ENCODE measurements at places on chromosomes 5 and 9.

DNA sequence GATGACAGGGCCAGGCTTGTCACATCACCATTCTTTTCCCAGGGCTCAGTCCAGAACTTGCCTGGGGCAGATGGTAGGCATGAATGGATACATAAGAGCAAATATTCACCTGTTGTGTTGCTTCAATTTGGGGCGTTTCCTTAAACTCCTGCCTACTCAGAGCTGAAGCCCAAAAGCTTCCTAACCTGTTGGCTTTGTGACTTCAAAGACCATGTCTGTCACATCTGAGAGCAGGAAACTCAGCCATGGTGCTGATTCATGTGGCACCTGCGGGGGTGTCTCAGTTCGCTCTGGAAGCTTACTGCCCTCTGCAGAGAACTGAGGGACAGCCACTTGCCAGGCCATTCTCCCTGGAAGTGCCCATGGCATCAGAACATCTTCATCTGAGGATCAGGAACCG is 246.6 kb downstream of the HSPA4 start:
- DNase-seq, result no peak

- no peak for DNase-seq
These were observed 34.9 kb upstream of the RPS23 start for GRCh38 chr5:82313016-82313415.

DNA sequence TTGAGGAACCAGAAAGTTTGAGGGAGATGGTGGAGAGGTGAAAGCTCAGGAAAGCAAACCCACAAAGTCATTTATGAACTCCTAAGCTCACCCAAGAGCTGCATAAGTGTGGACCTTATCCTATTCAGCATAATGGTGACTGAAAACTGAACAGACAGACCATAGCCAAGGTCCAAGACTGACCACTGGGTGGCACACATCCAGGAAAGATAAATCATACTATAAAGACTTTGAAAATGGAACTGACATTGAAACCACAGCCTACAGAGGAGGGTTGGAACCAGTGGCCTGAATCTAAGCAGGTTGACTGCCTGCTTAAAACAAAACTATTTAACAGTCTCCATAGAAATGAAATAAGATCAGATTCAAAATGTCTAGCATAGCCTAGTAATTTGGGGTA is 121.0 kb upstream of the RGS7BP start:
- no peak for DNase-seq

- peak; percentile 51 for DNase-seq
These were observed 85.8 kb upstream of the ALDH1A1 start for GRCh38 chr9:73038613-73039012.

DNA sequence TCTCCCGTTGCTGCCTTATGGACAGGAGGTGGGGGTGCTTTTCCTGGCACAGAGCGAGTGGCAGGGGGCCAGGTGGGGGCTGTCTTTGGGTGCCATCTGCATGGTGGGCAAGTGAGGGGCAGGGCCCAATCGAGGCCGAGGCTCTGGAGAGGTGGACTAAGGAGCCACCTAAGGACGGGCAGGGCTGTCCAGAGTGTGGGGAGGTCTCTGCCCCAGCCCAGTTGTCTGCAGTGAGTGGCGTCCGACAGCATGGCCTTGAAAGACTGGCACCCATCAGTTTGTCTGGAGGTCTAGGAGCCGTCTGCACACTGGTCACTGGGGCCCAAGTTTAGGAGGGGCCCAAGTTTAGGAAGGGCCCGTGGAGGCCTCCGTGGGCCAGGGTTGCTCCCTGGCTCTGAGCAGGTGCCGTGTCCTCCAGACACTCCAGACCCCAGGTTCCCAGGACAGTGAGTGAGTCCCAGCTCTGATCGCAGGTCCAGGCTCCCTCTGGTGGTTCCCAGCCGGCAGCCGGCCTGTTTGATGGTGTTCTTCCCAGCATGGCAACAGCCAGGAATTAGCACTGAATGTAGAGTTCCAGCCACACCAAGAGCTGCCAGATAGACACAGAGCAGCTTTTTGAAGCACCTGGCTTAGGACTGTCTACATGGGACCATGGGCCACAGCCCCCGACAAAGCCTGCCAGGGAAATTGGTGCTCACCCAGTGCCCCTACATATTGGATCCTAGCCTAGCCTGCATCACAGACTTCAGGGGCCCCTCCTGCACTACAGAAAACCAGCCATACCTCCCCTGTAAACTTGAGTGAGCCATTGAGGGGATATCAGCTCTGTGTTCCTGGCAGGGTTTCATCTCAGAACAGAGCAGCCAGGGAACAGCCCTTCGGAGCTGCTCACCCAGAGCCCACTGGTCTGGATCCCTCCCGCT is 120.9 kb downstream of the WNK2 start:
- peak; percentile 61 for DNase-seq

- no peak for DNase-seq
These were observed 133.2 kb upstream of the PRLR start for GRCh38 chr5:35363387-35363965.

DNA sequence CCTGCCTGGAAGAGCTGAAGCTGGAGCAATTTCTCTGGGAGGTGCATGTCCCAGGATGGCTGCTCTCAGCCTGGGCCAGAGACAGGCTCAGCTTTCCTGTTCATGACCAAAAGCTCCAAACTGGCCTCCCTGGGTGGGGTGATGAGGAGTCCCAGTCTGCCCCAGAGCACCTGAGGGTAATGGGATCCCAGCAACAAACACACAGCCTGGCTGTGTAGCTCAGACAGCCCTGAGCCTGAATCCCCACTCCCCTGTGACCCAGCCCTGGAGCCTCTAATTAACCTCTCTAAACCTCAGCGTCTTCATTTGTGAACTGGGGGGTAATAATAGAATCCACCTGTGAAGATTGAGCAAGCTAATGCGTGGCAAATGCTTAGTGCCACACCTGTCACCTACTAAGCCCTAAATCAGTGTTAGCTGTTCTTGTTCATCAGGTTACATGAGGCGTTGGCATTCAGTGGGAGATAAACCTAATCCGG is 67.5 kb downstream of the HSPA4 start:
- peak; percentile 78 for DNase-seq

GRCh38 chr5:124504081-124504916 is 242.1 kb downstream of the ZNF608 start:
- DNase-seq, result no peak

GRCh38 chr9:120331913-120332312 is 248.1 kb downstream of the CDK5RAP2 start:
- DNase-seq, result no peak

DNA sequence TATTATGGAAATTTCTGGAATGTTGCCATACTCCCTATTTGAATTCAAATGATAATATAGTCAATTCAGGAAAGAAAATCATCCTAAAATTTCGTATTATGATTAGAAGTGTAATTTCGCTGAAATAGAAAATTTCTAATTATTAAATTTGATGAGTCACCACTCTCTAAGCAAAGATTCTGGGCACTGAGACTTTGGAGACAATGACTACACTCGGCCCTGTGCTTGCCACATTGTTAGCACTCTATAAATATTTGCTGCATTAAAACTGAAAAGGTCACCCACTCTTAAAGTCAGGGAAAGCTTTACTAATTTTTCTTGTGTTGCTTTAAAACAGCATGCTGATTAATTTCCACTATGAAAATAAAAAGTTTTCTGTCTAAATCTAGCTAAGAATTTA is 240.3 kb downstream of the TLE4 start:
- DNase-seq, result no peak

- DNase-seq, result no peak
These were observed 3.2 kb upstream of the NSD1 start for GRCh38 chr5:177130211-177131018.

DNA sequence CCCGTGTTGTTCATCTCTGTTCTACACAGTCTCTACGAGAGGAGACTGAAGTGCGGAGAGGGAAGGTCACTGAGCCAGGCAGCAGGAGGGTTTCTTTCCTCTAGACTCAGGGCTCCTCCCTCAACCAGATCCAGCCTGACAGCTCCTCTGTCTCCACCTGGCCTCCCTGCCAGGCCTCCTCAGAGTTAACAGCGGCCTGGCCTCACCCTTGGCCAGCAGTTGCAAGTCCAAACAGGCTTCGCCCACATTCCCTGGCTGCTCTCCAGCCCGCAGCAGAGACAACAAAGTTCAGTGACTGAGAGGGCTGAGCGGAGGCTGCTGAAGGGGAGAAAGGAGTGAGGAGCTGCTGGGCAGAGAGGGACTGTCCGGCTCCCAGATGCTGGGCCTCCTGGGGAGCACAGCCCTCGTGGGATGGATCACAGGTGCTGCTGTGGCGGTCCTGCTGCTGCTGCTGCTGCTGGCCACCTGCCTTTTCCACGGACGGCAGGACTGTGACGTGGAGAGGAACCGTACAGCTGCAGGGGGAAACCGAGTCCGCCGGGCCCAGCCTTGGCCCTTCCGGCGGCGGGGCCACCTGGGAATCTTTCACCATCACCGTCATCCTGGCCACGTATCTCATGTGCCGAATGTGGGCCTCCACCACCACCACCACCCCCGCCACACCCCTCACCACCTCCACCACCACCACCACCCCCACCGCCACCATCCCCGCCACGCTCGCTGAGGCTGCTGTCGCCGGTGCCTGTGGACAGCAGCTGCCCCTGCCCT is at the start of gene HRCT1:
Gene HRCT1, plus strand, starts transcription at position 291 of the 768 bp plus-strand sequence. Its CDS starts 86 bp downstream, at position 377.
- DNase-seq, result peak; percentile 94

DNA sequence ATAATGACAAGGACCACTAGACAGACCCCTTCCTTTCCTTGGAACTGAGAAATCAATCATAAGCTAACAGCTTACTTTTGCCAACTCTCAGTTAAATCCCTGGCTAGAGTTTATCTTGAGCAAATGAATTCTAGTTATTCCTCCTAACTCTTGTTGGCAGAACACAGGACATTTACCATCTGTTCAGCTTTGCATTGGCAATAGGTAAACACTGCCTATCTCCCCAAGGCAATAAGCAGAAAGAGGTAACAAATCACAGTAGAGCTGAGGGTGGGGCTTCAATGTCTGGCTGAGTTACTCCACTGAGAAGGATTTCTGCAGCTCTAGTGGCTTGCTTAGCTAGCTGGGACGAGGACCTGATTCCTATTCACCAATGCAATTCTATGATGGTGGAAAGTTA is 503.3 kb upstream of the GRIA1 start:
- no peak for DNase-seq

DNA sequence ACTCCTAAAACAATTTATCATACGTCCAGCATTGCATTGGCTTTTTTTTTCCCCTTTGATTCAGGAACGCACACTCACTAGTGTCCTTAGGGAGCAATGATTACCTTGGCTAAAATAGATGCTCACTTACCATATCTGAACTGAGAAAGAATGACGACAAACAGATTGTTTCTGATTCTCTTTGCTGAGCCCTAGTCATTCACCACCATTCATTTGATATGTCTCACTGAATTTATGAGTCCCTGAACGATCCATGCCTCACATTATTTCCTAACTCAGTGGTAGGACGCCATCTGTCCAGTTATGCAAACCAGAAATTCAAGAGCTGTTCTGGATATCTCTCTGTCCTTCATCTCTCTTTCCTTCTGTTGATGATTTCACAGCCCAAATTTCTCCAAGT is 39.3 kb upstream of the DAB2 start:
- DNase-seq, result no peak

DNA sequence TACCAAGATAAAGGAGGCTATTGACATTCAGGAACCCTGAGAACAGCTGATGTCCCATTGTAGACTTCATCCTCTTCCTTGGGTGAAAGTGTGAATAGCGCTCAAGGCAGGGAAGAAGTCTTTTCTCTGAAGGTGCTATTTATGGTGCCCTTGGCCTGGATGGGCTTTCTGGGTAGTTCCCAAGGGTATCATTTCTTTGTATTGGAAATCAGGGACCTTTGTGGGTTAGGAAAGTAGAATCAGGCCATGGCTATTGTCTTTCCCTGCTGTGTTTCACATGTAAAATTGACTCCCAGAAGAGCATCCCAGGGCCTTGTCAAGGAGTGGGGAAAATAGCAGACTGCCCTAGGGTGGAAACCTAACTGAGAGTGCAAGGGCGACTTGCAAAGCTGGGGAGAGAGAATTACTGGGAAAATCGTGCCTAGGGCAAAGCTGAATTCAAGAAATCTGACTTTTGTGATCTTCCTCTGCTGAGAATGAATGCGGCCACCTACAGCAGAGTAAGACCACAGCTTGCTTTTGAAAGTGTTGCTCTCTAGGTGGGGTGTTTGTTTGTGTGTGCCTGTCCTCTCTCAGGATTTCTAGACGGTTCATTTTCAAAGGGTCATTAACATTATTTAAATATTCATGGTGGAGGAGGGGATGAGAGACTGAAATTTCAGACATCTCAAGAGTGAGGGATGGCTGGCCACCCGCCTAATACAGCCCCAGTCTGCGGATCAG is 160.6 kb downstream of the C9orf152 start:
- no peak for DNase-seq

GRCh38 chr9:101737705-101738565 is 512 bp downstream of the GRIN3A start:
- DNase-seq, result peak; percentile 48

GRCh38 chr5:73464016-73464745 is 15.6 kb upstream of the FOXD1 start:
- peak; percentile 17 for DNase-seq

GRCh38 chr9:16272776-16273175 is 597.7 kb downstream of the BNC2 start:
- DNase-seq, result no peak

GRCh38 chr9:38036359-38037084 is 32.5 kb downstream of the SHB start:
- DNase-seq, result peak; percentile 34

DNA sequence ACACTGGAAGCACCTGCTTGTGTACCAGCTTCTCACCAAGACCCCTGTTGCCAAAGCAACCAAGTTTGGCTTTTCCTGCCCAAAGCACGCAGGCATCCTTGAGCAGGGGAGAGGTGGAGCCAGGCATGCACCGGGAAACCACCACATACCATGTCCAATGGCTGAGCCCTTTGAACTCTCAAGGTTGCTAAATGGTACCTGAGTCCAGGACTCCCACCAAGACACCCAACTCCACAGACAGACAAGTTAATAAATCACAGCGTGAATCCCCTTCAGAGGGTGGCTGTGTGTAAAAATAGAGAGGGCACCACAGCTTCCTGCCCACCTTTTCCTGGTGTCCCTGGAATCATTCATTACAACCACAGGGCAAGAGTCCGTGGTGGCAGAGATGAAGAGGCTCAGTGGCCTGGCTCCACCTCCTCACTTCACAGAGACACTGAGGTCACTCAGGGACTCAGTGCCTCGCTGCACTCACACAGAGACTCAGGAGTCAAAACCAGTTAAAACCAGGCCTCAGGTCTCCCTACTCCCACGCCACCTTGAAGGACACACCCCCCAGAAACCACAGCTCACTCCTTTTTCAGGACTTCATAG is 143.7 kb downstream of the C5orf15 start:
- no peak for DNase-seq

GRCh38 chr5:111996574-111996973 is 239.6 kb upstream of the NREP start:
- DNase-seq, result no peak

GRCh38 chr9:124344291-124345050 is 70.8 kb downstream of the PSMB7 start:
- peak; percentile 53 for DNase-seq

DNA sequence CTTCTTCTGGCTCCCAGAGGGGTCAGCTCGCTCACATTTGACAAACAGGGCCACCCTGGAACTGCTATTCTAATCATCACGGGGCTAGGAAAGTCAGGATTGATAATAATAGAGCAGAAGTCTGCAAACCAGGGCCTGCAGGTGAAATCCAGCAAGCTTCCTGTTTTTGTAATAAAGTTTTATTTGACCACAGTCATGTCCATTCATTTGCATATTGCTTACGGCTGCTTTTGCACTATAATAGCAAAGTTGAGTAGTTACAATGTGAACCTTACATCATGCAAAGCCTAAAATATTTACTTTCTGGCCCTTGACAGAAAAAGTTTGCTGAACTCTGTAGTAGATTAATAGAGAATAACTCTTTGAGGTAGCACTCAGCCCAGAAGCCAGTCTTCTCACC is 63.2 kb upstream of the CTXN3 start:
- DNase-seq, result no peak

Measured in psoas muscle (tissue), 8 donors.